ENCODE measurements at places on chromosomes 2 and 18.

GRCh38 chr2:60898567-60898966, 17.2 kb downstream of the REL start:
- DNase-seq, result no peak

GRCh38 chr2:9112079-9112721, 94.4 kb upstream of the ASAP2 start:
- DNase-seq, result peak; percentile 89

DNA sequence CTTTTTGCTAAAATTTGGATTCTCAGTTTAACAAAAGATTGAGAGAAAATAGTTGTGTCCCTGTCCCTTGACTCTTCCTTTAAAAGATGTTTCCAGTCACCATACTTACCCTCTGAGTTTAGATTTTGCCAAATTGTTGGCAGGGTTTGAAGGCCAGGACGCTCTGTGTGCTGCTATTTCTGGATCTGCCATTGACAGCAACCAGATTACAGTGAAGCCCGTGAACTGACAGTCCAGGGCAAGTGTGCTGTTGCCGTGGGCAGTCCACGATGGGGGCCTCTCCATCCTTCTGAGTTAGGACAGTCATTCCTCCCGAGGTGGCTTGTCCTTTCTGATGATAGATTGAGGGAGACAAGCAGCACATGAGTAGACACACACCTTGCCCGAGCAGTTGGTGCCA, 89.9 kb downstream of the PTPRM start:
- DNase-seq, result no peak

DNA sequence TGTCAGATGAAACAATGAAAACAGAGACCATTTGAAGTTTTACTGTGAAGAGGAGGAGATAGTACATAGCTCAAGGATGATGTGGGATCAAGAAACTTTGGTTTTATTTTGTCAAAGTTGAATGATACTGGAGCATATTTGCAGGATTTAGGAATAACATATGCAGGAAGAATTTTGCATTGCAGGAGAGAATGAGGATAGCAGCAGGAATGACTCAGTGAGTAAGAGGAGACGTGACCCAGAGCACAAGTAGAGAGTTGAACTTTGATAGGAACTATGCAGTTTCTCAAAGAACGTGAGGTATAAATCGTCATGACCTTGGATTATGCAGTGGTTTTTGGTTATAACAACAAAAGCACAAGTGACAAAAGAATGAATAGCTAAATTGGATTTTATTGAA, 47.7 kb downstream of the MAPRE2 start:
- no peak for DNase-seq

- no peak for DNase-seq
Observed at GRCh38 chr18:56146565-56146964, 491.8 kb downstream of the TXNL1 start.

DNA sequence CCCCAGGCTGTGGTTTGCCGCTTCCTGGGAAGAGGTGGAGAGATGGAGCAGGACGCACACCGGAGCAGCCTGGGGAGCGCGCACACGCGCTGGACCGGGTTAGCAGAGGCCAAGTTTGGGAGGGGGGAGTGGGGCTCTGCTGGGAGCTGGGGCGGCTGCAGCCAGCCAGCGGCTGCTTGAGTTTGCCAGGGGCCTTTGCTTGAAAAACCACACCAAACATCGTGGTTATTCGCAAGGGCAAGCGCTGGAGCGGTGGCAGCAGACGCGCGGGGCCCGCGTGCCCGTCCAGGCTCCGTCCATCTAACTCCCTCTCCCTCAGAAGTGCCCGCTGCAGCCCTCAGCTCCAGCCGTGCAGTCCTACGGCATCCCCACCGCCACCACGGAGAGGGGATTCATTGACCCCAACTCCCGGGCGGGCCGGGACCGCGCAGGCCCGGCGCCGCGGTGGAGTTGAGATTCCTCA, 4.6 kb downstream of the PTGR3 start:
- peak; percentile 23 for DNase-seq

- DNase-seq, result peak; percentile 87
Observed at GRCh38 chr18:8705238-8705960, at the start of gene MTCL1. TSS of gene MTCL1 (plus strand) at chr18:8705556. CDS start at chr18:8705661, 105 bp downstream.

DNA sequence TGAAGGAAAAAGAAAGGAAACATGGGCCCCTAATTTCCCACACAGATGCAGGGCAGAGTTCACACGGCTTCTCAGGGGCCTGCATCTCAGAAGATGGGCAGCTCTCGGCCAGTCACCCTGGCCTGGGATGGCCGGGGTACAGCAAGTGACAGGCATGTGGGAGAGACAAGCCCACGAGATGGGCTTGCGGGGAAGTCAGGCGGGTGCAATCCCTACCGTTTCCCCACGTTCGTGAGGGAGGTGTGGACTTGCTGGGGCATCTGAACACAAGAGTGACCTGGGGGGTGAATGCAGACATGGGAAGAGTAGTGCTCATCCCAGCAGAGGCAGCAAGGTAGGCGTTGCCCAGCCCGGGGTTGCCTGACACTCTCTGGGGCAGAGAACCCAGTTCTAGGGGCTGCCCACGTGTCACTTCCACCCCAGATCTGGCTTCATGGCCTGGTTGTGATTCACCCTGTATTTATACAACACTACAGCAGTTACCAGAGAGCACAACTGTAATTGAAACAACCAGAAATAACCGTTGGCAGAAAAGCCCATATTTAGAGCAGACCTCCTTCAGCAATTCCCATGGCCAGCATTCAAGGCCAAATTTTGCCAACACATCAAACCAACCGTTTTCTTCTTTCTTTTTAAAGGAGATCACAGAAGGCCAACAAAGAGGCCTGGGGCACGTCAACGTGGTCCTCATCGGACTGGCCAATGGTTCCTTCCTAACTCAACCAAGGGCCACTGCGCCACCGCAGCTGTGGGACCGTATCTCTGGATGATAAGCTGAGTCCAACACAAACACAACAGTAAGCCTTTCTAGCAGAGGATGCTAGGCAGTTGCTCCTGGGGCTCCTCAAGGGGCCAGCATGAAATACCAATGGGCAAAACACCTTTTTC, 58.4 kb downstream of the PARD6G start:
- DNase-seq, result no peak

- DNase-seq, result no peak
Observed at GRCh38 chr2:149132901-149133300, 94.4 kb downstream of the LYPD6B start.

DNA sequence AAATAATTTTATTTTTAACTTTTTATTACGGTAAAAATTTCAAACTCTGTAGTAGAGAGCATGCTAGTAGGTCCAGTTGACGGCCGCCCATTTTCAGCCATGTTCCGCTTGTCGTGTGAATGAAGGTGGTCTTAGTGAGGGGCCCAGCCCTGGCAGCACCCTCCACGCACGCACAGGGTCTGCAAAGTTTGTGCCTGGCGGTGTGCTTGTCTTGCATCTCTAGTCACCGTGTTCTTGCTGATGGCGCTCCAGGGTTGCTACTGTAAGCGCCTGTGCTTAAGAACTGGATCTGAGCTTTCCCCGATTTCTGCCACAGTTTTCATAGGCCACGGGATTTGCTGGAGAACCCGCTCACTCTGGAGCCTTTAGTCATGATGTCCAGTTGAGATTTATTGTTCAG, 28.9 kb downstream of the LDLRAD4 start:
- DNase-seq, result no peak

- peak; percentile 24 for DNase-seq
Observed at GRCh38 chr2:110655701-110656100, 22.2 kb downstream of the BUB1 start.

DNA sequence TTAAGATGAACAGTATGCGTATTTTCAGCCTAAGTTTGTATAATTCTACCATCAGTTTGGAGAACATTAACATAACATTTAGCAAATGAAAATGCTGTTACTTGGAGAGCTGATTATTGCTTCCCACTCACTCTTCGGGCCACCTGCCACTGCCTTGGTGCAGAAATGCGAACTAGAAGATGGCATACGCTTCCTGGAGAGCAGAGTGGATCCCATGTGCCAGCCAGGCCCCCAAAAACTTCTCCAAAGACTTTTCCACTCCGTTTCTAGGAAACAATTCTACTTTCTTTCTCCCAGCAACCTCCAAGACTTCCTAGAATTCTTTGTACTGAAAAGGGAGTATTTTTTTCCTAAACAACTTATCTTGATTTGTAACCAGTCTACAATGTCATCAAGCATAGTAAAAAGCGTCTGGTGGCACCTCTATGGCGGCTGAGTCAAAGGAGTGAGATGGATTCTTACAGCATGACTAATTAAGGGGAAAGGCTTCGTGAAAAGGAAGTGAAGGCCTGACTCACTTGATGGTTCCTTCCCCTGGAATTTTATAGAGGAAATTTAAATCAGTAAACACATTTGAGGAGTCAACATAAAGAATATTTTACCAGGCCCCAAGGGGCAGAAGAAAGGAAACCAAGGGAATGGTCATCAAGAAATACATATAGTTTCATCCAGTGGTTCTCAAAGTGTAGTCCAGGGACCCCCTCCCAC, 36.6 kb downstream of the FEZ2 start:
- DNase-seq, result peak; percentile 66

DNA sequence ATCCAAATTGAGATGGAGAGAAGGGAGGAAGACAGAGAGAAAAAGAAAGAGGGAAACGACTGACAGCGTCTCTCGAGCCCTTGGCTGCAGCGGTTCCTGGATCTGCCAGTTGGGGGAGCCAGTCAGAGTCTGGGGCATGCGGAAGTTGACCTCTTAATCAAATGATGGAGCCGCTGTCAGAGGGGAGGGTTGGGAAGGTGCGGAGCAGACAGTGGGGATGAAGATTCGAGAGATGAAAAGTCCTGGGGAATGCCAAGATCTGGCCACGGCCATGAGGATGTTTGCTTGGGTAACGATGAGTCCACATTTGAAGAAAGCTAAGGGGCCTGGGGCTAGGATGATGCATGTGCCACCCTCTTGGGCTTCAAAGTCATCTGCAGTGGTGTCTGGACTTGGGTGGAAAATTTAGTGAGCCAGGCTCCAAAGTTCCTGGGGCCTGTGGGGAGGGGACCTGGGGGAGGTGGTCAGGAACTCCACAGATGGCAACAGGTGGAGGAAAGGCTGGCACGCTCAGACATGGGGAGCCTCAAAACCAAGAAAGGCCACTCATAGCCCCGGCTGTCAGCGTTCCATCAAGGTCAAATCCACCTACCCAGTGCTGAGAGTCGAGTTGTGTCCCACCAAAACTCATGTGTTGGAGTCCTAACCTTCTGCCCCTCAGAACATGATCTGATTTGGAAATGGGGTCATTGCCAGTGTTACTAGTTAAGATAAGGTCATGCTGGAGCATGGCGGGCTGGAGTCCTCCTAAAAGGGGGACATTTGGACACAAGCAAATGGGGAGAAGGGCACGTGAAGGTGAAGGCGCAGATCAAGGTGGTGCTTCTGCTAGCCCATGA, 200.1 kb downstream of the NDUFA10 start:
- no peak for DNase-seq

DNA sequence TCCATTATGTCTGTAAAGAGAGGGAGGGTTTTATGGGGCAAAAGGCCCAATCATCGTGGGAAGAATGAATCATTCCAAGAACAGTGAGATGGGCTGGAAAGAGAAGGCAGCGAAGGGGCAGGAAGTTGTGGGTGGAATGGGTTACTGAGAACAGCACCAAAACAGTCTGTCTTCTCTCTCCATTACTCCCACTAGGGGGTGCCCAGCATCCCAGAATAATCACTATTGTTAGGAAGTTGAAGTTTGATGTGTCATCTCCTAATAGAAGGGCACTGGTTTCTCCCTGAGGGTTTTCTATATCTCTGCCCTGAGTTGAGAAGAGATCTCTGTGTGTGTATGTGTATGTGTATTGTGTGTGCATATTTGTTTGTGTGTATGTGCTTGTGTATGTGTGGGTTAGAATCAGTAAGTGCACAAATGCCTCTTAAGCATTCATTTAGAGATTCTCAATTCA, 76.6 kb upstream of the MAP4K3 start:
- peak; percentile 72 for DNase-seq

GRCh38 chr2:17520761-17521160, 2.5 kb upstream of the RAD51AP2 start:
- DNase-seq, result no peak

DNA sequence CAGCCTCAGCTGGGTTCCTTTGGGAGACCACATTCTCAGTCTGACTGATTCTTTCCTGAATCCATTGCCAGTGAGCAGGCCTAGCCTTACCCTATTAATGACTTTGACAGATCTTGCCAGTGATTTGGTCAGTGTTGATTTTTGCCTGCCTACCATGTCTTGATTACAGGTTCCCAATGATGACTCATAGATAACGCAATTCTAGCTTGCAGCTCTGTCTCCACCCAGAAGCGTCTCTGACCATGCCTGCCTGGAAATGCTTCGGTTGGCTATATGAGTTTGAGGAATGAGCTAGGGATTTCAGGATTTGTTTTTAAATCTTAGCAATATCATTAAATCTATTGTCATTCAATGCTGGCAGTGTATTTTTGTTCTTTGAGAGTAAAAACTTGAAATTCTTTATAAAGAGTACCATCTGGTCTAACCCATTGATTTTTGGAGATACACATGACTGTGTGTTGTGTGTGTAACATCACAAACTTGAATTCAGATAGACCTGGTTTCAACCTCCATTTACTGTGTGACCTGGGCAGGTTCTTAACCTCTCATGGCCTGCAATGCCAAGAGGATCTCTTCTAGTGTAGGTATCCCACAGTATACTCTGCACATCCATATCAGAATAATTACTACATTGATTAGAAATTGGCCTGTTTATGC, 57.0 kb downstream of the CCDC150 start:
- peak; percentile 35 for DNase-seq

DNA sequence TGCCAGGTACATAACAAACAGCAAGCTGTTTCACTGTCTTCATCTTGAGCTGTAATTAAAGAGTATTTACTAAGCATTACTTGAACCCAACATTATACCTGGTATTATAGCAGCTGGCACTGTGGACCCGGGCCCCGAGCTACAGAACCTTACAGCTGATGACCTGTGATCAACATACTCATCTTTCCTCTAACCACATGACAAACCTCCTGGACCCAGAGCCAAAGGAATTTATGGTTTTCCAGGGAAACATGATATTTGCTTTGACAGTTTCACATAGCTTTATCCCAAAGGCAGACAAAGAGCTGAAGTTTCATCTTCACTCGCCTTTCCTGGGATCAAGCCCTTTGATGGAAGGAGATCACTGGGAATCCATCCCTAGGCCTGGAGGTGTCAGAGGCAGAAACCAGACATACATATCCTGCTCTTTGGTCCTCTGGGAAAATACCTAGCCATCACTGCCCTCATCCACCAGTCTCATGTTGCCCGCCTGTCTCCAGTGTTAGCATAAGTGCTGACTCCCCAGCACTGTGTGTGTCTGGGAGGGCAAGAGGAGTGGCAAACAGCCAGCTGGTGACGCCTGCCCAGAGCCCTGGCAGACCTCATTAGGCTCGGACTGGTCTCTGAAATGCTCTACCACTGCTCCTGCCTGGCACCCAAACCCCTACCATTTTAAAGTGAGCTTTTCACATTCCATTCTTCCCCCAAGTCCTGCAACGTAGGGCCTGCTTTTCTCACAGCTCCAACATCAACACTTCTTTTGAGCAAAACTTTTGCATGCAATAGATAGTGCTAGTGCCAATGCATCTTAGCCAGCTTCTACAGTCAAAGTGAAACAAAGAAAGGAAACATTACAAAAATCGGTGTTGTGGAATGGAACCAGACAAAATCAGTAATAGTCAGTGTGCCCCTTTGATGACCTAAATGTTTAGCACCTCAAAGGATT, 138.8 kb upstream of the CTAGE1 start:
- DNase-seq, result no peak

Measured in AG08396 (cell line).